ENCODE measurements at places on chromosomes 3 and 15. TPM values are rescaled to one million over a fixed set of nuclear protein-coding genes. Genes with fewer than 3 reads are reported as not detected.

- no peak overlapping the region for H3K4me3 ChIP-seq
- H3K27ac ChIP-seq = no peak overlapping the region
- no peaks in the 10 kb centered on the region for H3K27me3 ChIP-seq
- H3K36me3 ChIP-seq = no peaks in the 10 kb centered on the region
- DNase-seq = no peak
Observed at GRCh38 chr3:47366833-47367232, 14.0 kb upstream of the PTPN23 start.

GRCh38 chr3:17047162-17047561 lies 162.4 kb downstream of the PLCL2 start:
- no peak for DNase-seq
- H3K27me3 ChIP-seq = no peaks in the 10 kb centered on the region

Gene KLHL40
- polyA plus RNA-seq = not detected

DNA sequence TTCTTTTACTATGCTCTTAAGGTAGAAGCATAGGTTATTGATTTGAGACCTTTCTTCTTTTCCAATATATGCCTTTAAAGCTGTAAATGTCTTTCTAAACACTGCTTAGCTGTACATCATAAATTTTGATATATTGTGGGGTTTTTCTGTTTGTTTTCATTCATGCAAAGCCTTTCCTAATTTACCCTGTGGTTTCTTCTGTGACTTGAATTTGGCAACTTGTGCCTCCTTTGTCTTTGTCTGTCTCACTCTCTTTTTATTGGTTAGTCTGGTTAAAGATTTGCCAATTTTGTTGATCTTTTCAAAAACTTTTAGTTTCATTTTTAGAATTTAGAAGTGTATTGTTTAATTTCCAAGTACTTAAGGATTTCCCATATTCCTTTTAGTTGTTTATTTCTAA lies 343.1 kb downstream of the OXSM start:
- no peaks in the 10 kb centered on the region for H3K4me1 ChIP-seq
- no peaks in the 10 kb centered on the region for H3K36me3 ChIP-seq
- H3K4me3 ChIP-seq = no peak overlapping the region
- no peak for DNase-seq
- no peak overlapping the region for H3K27ac ChIP-seq

Gene SRGAP3
- polyA plus RNA-seq = 2.8 TPM

DNA sequence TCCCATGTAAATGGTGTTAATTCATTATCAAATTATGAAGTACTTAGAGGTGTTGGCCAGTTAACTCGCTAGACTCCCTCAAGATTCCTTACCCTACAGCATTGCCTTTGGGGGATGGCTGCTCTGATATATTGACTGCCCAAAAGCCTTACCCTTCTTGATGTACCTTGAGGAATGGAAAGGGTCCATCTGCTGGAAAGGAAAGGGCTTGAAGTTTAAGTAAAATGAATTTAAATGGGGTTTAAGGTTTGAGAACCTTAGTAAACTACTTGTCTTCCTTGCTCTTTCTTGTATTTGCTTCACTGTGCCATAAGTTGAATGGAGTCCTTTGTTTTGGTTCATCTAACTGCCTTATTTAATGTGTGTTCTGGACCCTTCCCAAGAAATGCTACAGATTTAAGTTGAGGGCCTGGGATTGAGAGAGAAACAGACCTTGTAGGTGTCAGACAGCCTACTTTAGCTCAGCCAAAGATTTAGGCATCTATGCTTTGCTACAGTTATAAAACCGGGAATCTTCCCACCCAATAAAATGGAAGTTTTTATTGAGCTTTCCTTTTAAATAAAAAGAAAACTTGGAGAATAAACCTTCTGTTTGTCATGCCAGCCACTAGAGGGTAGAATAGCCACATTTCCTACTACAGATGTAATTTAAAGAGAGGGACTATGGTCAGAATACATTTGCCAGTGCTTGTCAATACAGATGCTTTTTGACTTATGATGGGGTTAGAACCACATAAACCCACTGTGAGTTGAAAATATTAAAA lies 25.3 kb downstream of the CMSS1 start:
- peaks cover 3% of the 10 kb centered on the region for H3K36me3 ChIP-seq
- peaks cover 4% of the 10 kb centered on the region for H3K4me1 ChIP-seq
- DNase-seq = peak; percentile 37
- H3K27me3 ChIP-seq = no peaks in the 10 kb centered on the region

- no peaks in the 10 kb centered on the region for H3K36me3 ChIP-seq
- H3K27ac ChIP-seq = no peak overlapping the region
- H3K4me3 ChIP-seq = no peak overlapping the region
- DNase-seq = no peak
- H3K4me1 ChIP-seq = no peaks in the 10 kb centered on the region
Observed at GRCh38 chr15:83971992-83972391, 263.6 kb upstream of the GOLGA6L4 start.

Gene TM4SF1
- 257 TPM for polyA plus RNA-seq

DNA sequence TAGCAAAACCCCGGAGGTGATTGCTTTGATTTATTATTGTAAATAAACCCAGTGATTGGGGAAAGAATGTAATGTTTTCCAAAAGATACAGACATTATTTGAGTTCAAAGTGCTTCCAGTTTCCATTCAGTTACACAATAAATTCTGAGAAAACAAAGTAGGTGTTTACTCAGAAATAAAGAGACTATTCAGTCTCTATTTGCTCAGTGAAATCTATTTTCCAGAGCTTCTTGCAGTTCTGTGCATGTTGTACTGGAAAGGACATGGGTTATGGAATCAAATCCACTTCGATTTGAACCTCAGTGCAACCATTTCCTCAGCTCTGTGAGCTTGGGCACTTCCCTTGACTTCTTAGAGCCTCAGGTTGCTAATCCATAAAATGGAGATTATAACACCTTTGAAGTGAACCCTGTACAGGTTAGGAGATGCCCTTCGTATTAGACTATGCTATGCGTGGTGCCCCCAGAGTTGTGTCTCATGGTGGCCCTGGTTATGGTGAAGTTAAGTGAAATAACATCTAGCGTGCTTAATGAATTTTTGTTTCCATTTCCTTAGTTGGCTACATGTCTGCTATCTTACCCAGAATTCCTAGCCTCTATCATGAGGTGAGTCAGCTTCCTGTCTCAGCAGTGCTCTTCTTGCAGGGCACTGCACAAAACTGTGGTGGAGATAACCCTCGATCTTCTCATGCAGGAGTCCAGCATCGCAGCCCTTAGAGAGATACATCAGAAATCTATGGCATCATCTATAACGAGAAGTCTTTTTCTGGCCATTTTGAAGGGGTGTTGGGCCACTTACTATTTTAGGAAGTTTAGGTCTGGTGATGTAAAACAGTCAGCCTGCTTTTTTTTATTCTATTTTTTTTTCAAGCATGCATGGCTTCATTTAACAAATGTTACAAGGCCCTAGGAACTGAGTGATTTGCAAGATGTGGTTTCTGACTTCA lies 97.7 kb downstream of the RPL39L start:
- no peak overlapping the region for H3K4me3 ChIP-seq
- H3K4me1 ChIP-seq = no peaks in the 10 kb centered on the region
- no peak overlapping the region for H3K27ac ChIP-seq
- no peak for DNase-seq
- no peaks in the 10 kb centered on the region for H3K27me3 ChIP-seq

DNA sequence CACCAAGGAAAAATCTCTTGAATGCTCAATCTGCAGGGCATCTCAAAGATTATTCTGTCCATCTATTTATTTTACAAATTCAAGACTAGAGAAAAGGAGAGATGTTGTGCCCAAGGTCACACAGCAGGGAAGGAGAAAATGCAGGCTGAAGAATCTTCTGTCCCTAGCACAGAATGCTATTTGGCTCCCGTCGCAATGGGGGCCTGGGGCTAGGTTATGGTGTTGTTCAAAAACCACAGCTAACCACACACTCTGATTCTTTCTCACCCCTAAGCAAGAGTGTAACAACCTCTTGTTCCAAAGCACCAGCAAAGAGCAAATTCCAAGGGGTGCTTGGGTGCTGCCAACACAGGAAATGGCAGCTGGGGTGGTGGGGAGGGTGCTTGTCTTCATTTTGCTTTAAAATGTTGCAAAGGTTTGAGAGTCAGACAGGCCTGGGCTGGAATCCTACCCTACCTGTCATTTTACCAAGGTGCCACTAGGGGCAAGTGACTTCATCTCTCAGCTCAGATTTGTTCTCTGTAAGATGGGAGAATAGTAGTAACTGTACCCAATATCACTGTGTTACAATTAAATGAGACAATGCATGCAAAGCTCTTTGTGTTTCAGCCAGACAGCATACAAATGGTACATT lies 112.5 kb downstream of the ADAMTS9 start:
- no peak overlapping the region for H3K27ac ChIP-seq
- no peak overlapping the region for H3K4me3 ChIP-seq
- peak; percentile 34 for DNase-seq
- H3K36me3 ChIP-seq = no peaks in the 10 kb centered on the region

- H3K4me1 ChIP-seq = no peaks in the 10 kb centered on the region
- H3K36me3 ChIP-seq = no peaks in the 10 kb centered on the region
- H3K4me3 ChIP-seq = no peak overlapping the region
- H3K27ac ChIP-seq = no peak overlapping the region
- H3K27me3 ChIP-seq = no peaks in the 10 kb centered on the region
- no peak for DNase-seq
Observed at GRCh38 chr3:76267851-76268380, 482.6 kb upstream of the ZNF717 start.

GRCh38 chr3:111712294-111713167 lies 117.4 kb upstream of the ZBED2 start:
- no peak overlapping the region for H3K4me3 ChIP-seq
- peaks cover 6% of the 10 kb centered on the region for H3K4me1 ChIP-seq
- H3K36me3 ChIP-seq = peaks cover 52% of the 10 kb centered on the region
- no peaks in the 10 kb centered on the region for H3K27me3 ChIP-seq
- H3K27ac ChIP-seq = peak overlapping the region; percentile 34

- H3K27ac ChIP-seq = no peak overlapping the region
- DNase-seq = peak; percentile 71
- H3K4me3 ChIP-seq = no peak overlapping the region
- H3K36me3 ChIP-seq = no peaks in the 10 kb centered on the region
- H3K4me1 ChIP-seq = no peaks in the 10 kb centered on the region
- H3K27me3 ChIP-seq = no peaks in the 10 kb centered on the region
Observed at GRCh38 chr3:64104006-64104405, 80.7 kb upstream of the PSMD6 start.

DNA sequence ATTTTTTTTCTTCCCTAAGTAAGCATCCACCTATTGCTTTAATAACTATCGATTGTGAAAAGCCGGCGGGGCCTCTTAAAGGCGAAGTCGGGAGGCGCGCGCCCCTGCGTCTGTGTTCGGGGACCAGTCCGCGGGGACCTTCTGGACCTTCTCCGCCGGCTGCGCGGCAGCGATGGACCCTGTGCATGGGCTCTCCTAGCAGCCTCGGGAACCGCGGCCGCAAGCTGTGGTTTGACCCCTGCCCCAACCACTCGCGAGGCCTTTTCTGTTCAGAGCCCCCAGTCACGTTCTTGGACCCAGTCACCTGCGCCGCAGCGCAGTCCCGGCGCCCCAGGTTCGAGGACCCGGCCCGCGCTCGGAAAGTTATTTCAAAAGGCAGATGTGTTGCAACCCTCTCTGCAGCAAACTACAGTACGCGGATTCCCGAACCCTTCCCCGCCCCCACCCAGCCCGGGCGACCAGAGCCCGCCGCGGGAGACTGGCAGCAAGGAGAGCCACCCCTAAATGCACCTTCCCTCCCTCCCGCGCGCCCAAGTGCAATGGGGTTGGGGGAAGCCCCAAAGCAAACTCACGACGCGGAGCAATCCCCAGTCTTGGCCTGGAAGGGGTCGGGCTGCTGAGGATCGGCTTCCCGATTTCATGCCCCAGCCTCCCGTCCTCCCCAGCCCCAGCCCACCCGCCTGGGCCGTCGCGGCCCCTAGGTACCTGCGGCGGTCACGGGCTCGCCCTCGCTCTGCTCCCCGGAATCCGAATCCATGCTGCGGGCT lies 684 bp downstream of the TNFAIP8L3 start:
- no peak overlapping the region for H3K27ac ChIP-seq
- no peaks in the 10 kb centered on the region for H3K36me3 ChIP-seq
- peaks cover 5% of the 10 kb centered on the region for H3K27me3 ChIP-seq
- peaks cover 8% of the 10 kb centered on the region for H3K4me1 ChIP-seq
- DNase-seq = peak; percentile 62

DNA sequence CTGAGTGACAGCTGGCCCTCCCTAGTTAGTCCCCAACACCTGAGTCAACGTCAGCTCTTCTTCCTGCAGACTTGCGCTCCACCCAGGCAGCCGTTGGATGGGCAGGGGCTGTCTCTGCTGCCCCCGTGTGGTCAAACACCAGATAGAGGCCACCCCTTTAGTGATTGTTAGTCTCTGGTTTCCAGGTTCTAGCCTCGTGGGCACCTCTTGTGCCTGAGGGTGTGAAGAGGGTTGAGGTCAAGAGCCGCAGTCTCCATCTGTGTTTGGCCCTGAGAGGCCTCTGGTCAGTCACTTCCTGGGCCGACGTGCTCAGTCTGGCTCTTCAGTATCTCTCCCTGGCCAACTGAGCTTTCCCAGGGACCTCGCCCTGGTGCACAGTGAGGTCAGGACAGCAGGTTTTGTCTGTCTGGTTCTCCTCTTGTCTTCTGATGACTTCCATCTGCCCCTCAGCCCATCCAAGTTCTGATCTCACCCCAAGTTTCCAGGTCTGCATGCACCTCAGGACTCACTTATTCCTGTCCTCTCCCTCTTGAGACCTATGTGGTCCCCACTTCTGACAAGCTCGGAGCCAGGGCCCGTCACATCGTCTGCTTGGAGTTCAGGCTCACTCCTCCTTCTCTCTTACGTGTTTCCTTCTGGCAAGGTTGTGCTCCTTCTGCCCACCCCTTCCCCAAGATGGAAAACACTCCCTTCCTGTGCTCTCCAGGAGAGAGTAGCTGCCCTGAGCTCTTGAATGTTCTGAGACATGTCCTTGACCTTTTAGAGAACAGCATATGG lies 20.9 kb downstream of the CD276 start:
- DNase-seq = peak; percentile 86
- H3K4me3 ChIP-seq = no peak overlapping the region
- no peaks in the 10 kb centered on the region for H3K27me3 ChIP-seq

Gene SLC26A6
- 31.9 TPM for polyA plus RNA-seq

GRCh38 chr3:6448011-6448410 lies 412.9 kb upstream of the GRM7 start:
- H3K27me3 ChIP-seq = no peaks in the 10 kb centered on the region
- H3K4me3 ChIP-seq = no peak overlapping the region
- DNase-seq = no peak
- no peak overlapping the region for H3K27ac ChIP-seq
- no peaks in the 10 kb centered on the region for H3K36me3 ChIP-seq
- no peaks in the 10 kb centered on the region for H3K4me1 ChIP-seq

Gene GHRL
- polyA plus RNA-seq = not detected
